ENCODE measurements at places on chromosomes 3 and 15.

DNA sequence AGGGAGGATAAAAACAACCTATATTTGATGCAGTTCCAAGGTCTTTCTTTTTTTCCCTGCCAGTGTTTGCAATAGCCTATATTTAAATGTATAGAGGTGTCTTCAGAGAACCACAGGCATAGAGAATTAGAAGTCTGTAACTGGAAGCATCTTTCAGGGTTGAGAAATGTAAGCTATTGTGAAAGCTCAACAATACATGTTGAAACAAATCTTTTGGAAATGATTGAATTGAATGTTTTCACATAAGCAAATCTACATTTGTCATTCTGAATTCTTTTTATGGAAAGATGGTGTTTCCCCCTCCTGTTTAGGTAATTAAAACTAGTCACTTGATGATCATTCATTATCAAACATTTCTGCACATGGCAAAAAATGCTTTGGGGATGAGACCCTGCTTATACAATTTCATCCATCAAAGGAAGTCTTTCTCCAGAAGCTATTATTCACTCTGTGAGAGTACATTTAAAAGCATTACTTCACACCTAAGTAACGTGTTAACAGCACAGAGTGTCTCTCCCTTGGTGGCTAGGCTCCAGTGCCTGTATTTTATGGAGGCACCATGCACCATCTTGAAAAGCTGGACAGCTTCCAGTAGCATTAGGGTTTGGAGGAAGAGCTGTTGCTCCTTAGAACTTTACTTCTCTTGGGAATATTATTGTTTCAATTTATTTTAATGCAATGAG, 406.2 kb downstream of the LSAMP start:
- no peak for DNase-seq

DNA sequence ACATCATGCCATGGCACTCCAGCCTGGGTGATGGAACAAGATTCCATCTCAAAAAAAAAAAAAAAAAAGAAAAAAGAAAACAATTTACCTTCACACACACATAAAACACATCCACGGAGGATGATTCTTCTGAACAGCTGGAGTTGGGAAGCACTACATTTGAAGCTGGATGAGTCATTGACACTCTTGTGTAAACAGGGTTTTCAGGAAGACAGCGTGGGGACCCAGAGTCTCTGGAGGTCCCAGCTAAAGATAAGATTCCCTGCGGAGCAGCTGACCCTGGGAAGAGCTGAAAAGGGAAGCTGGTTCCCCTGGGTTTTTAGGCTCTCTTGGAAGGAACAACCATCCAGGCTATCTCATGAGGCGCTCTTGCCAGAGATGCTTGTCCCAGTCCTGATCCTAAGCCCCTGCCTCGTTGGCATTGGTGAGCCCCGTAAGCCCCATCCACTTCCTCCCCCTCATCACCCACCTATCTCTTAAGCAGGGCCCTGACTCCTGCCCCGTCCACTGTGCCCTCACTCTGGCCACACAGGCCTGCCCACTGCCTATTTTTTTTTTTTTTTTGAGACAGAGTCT, 32.0 kb upstream of the FURIN start:
- DNase-seq, result peak; percentile 76

DNA sequence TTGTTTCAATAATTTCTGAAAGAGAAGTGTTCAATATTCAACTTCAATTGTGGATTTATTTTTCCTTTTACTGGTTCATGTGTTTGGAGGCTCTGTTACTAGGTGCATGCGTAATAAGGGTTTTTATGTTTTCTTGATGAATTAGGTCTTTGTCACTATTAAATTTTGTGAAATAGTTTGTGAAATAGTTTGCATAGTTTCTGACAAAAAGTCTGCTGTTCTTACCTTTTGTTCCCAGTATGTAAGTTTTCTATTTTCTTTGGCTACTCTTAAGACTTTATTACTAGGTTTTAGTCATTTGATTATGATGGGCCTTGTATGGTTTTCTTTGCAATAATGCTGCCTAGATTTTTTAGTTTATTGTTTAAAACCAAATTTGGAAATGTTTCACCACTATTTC, 38.0 kb downstream of the MEF2A start:
- DNase-seq, result peak; percentile 19

- no peak for DNase-seq
These were observed 589.6 kb downstream of the PDCD6IP start for GRCh38 chr3:34387826-34388564.

DNA sequence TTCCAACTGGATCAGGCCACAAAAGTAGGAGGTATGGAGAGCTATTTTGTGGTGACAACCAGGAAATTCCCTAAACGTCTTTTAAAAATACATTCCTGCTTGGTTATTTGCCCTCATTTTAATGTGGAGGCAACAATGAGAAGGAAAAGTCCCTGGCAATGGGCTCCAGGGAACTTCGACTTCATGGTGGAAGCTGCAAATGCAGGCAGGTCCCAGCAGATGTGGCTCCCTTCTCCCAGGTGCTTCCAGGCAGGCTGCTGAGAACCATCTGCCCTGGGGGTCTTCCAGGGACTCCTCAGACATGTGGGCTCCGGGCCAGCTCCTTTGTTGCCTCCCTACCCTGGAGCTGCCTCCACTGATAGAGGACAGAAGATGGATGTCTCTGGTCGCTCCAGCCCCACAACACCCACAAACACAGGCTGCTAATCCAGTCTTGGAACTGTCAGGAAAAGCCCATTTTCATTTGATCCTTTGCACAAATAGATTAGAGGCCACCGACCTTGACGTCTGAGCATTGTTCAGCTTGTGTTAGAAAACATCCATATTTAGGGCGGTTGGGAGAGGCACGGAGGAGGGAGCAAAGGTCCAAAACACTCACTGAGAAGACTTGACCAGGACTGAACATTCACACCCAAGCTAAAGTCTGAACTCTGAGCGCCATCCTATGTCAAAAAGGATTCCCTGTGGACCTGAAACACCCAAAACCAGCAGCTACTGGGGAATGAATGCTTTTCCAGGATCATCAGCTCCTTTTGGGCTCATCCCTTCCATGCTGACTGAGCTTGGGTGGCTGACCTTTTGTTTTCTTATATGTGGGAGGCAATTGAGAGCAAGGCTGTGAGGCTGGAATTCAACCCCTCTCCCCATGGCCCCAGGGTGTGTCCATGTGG, 30.2 kb upstream of the SLCO2A1 start:
- DNase-seq, result peak; percentile 65

- no peak for DNase-seq
These were observed 101.3 kb downstream of the LRRK1 start for GRCh38 chr15:101020451-101020850.

DNA sequence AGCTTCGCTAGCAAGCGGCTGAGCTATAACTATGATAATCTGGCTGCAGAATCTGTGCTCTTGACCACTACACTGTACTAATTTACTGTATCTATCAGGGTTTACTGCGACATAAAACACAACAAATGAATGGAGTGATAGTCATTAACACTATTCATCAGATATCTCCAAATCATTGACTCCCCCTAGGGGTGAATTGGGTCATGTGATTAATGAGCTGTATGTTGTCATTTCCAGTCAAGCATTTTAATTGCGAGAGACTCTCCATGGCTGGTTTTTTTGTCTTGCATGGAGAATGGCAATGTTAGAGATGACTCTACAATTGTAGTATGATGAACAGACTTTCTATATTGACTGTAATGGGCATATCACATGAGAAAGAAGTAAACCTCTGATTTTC, 10.5 kb upstream of the TM4SF18 start:
- DNase-seq, result no peak

DNA sequence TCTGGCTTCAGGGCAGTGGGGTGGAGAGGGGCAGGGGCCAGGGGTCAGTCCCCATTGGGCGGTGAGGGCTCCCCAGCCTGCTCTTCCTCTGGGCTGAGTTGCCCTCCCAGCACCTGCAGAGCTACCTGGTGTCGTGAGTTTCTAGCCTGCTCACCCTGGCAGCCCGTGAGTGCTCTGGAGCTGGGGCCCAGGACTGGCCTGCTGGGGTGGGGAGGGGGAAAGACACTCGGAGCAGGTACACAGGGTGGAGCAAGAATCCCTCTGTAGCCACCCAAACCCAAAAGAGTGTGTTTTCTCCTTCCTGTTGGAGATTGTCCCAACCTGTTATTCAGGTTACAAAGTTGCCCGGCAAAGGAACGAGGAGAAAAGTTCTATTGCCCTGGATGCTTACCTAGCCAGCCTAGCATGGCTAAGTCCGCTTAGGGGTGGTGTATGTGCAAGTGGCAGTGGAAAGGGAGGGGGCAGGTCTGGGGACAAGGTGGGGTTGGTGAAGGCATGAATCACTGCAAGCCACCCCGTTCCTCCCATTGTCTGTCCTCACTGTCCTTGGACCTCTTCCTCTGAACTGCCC, 8.9 kb downstream of the FAM3D start:
- no peak for DNase-seq

DNA sequence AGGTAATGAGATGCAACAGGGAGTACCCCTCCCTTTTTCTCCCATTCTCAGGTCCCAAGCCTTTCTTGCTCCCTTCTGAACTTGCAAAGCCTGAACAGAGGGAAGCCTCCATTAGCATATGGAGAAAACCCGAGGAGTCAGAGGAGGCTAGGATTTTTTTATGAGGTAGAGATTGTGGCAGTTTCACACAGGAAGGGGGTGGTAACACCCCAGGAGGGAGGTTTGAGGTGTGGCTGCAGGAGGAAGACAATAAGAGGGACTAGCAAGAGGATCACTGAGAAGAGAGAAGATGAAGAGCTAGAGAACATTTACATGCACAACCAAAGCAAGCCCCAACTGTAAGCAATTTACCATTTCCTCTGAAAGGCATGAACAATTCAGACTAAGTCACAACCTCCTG, 322.7 kb downstream of the SV2B start:
- DNase-seq, result no peak

DNA sequence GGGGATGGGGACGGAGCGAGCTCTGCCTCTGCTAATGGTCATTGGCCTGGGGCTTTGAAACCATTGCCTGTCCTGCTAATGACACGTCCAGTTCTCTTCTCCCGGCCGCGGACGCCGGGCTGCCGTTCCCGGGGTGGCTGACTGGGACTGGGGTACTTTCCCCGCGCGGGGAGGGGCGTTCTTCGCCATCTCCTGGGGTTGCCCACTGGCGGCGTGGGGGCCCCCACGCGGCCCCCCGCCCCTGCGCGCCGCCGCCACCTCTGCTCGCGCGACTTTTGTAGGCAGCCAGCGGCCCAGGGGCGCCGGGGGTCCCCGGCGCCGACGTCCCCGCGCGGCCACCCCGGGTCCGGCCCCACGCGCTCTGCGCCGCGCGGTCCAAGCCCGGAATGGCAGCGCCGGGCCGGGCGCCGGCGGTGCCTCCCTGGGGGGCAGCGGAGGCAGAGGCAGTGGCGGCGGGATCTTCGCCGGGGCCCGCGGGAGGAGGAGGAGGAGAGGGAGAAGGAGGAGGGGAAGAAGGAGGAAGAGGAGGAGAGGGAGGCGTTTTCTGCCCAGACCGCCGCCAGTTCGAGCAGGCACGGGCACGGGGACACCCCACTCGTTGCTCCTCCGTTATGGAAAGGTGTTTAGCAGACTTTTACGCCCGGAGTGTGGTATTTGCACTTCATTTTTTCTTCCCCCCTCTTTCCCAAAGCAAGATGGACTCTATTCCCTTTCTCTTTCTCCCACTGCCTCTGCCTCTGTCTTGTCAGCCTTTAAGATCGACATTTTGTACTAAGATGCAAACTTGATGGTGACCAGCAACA, 2.3 kb downstream of the BBX start:
- peak; percentile 71 for DNase-seq

DNA sequence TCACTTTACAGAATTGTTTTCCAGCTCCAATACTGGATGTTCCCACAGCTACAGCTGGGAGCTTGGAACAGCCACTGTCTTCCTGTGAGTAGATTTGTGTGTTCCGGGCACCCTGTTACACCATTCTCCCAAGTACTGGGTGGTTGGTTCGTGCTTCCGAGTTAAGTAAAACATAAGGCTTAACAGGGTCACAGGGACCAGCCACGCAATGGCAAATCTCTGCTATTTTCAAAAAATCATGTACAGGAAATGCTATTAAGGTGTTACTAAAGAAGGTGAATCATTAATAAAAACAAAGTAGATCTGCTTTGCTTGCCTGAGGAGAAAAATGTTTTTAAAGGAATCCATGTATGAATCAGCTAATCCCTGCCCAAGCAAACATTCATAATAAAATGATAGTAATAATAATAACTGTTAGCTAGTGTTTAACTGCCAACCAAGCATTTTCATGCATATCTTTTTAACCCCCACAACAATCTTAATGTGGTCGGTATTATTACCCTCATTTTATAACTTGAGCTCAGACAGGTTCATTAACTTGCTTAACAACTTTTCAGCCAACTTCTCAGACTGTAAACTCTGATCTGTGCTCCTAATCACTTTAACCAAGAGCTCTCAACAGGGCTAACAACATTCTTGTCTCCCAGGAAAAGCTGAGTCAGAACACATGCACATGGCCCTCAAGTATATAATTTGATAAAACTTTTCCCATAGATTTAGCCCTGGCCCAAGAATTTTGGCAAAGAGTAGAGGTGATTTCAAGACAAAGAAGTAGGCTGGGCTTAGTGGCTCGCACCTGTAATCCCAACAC, 2.7 kb upstream of the C2CD4A start:
- peak; percentile 48 for DNase-seq

GRCh38 chr15:74027688-74028087, 33.2 kb downstream of the PML start:
- DNase-seq, result no peak

GRCh38 chr15:69574506-69574905, 121.9 kb downstream of the RPLP1 start:
- no peak for DNase-seq

DNA sequence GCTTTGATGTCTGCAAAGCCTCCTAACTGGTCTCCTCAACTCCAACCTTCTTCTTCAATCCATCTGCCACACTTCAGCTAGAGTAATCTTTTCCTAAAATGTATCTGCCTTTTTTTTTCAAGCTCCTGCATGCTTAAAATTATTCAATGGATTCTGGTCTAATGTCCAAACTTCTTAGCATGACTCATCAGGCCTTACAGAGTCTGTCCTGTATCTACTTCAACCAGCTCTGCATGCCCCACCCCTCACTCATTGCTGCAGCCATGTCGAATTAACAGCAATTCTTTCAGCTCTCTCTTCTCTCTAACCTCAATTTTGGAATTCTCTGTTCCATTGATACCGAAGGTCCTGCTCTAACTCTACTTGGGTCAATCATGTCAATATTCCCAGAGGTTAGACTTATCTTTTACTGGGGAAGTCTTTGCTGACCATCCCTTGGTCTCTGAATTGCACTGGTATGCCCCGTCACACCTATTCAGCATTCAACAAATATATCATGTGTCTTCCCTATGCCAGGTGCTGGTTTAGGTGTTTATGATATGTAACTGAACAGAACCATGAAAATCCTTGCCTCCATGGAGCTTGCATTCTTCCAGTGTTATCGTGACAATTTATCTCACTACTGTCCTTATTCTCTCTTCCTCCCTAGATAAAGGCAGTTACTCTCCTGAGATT, 88.5 kb upstream of the NANOGP8 start:
- peak; percentile 61 for DNase-seq

- DNase-seq, result no peak
These were observed 494.9 kb downstream of the DIPK2A start for GRCh38 chr3:144466540-144466939.

GRCh38 chr3:98733053-98733811, 29.9 kb upstream of the ST3GAL6 start:
- no peak for DNase-seq

DNA sequence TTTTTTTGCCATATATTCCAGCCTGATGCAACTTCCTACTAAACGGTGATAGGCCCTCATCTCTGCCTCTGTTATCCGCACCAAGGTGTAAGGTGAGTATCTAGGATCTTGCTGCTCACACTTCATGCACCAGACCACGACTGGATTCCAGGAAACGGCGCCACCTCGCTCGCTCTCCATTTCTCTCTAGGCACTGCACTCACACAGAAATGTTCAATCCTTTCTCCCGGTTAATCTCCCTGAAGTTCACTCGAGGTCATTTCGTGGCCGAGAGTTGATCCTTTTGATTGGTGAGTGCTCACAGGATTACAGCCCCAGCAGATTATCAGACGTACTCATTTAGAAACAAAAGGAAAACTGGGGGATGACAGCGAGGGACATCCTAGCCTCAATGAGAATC, 28.1 kb downstream of the MCF2L2 start:
- DNase-seq, result no peak

Measured in EH (cell line).